ENCODE measurements at places on chromosomes 7 and 10.
A peak's percentile ranks its signal among the peaks of the same experiment; 100 is the strongest.

GRCh38 chr10:21203473-21204107, 306.5 kb upstream of the NEBL start:
- DNase-seq = no peak

- DNase-seq = peak; percentile 32
Measured at GRCh38 chr7:134327896-134328295, 11.2 kb upstream of the SLC35B4 start.

DNA sequence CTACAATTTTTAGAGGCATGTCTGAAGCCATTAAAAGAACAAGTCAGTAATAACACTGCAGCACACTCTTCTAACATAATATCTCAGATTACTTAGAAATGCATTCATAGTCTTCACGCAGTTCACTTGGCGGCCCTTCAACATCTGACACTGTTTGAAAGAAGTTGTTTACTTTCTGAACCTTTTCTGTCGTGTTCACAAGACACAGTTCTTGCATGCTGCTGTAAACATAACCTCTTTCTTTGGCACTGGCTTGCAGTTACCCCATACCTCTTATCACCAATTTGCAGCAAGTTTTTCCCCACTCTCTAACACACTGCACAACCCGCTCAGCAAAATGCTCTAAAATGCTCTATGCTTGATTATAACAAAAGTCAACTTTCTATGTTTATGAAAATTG, 12.0 kb downstream of the PIP4K2A start:
- DNase-seq = no peak

GRCh38 chr7:49800031-49800430, 26.6 kb downstream of the VWC2 start:
- no peak for DNase-seq

DNA sequence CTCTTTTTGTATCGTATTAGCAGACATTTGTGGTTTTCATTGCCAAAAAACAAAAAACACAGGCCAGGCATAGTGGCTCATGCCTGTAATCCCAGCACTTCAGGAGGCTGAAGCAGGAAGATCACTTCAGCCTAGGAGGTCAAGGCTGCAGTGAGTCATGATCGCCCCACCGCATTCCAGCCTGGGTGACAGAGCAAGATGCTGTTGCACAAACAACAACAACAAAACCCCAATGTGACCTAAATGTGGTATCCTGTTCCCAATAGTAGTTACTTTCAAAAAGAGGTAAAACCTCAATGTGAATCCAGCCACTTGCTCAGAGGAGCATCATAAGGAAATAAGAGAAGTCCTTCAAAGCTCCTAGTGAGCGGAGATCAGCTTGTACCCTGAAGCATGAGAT, 45.8 kb upstream of the SKAP2 start:
- peak; percentile 48 for DNase-seq

- no peak for DNase-seq
Measured at GRCh38 chr7:15476531-15476918, 85.3 kb downstream of the AGMO start.

DNA sequence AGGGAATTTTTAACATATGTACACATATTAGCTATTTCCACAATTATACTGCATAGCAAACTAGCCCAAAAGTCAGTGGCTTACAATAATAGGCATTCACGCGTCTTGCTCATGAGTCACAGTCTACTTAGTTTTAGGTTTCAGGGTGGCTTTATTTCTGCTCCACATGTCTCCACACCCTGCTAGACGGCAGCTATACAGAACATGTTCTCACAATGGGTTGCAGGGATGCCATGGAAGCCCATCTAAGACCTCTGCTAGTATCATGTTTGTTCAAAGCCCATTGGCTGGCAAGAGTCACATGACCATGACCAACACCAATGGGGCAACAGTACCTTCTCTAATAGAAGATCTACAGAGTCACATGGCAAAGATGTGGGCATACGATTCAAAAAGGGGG, 96.3 kb upstream of the NEBL start:
- no peak for DNase-seq

- no peak for DNase-seq
Measured at GRCh38 chr10:132135053-132135872, 51.5 kb upstream of the DPYSL4 start.

GRCh38 chr10:114276671-114277070, 37.6 kb downstream of the VWA2 start:
- DNase-seq = no peak

- DNase-seq = no peak
Measured at GRCh38 chr10:97737770-97738265, 890 bp downstream of the ZFYVE27 start.

- no peak for DNase-seq
Measured at GRCh38 chr10:123278445-123278844, 124.2 kb downstream of the BUB3 start.

- no peak for DNase-seq
Measured at GRCh38 chr7:148866362-148866761, 17.7 kb downstream of the EZH2 start.

- no peak for DNase-seq
Measured at GRCh38 chr7:27608776-27609495, 53.7 kb downstream of the HIBADH start.

DNA sequence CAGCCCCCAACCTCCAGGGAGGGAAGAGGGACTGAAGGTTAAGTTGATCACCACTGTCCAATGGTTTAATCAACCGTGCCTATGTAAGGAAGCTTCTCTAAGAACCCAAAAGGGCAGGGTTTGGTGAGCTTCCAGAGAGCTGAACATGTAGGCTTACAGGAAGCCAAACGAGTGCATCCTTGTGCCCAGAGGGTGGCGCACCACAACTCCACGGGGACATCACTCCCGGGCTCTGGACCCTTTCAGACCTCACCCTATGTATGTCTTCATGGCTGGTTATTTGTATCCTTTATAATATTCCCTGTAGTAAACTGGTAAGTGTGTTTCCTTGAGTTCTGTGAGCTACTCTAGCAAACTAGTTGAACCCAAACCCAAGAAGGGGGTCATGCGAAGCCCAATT, 11.5 kb upstream of the NFKB2 start:
- DNase-seq = no peak

DNA sequence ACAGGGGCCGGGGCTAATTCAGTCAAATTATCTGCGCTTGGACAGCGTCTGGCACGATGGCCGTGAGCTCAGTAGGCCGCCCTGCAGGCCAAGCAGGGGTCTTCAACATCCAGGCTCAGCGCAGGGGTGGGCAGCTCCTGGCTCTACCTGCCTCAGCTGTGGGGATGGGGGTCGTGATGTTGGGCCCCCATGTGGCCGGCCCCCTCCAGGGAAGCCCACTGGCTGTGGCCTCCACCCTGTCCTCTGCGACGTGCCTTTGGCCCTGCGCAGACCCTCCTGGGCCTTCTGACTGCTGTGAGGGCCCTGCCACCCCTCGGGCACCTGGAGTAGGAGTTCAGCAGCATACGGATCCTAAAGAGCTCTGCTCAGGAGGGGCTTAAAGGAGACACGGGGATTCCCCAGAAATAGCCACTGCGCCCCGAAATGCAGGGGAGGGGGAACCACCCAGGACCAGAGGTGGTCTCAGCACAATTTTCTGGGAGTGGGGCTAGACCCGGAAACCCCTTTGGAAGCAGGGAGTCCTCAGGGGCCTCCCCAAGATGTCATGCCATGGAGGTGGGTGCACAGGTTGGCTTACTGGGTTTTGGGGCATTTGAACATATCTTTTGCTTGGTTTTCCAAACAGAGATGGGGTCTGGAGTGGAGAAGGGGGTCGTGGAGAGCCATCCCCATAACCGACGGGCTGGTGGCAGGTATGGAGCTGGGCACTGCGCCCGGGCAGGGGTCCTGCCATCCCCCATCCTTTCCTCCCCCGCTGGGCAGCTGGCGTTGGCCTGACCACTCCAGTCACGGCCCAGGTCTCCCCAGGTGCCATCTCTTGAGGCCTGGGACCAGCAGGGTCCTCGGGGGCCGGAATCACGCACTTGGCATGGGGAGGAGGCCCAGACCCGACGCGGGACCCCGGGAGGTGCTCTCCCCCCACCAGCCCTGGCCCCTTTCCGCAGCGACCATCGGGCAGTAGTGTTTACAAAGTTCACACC, 4.0 kb upstream of the ADAP1 start:
- no peak for DNase-seq

DNA sequence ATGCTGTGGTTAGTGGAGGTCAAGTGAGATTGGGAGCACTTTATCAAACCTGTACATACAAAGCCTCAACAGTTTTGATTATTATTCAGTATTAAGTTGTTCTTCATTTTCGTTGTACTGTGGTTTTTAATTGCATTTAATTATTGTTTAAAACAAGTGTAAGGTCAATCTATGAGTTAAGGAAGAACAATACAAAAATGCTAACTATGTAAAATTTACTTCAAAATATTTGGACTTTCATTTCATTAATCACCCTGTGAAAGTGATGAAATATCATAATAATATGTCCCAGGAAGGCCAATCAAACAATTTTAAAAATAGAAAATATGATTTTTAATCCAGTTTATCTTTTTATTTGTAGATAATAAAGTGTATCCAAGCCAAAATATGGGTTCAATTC, 13.6 kb upstream of the NDUFA5 start:
- no peak for DNase-seq

- no peak for DNase-seq
Measured at GRCh38 chr7:45174966-45175765, 17.6 kb downstream of the RAMP3 start.

DNA sequence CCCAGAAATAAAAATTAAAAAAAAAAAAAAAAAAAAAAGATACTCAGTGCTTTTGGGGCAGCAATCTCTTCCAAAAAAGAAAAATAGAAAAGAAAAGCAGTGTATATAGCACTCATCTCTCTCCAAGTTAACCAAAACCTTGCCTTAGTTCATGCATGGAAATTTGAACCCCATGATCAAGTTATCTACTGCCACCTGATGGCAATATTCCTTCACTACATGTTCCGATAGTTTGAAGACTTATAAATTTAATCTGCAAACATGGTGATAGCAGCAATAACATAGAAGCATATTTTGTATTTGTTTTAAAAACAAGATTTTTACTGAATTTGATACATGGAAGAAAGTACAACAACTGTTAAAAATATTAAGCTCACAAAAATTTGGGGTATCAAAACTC, 48.6 kb upstream of the SLIT1 start:
- peak; percentile 77 for DNase-seq

- DNase-seq = no peak
Measured at GRCh38 chr7:131482800-131483199, 73.6 kb downstream of the PODXL start.

DNA sequence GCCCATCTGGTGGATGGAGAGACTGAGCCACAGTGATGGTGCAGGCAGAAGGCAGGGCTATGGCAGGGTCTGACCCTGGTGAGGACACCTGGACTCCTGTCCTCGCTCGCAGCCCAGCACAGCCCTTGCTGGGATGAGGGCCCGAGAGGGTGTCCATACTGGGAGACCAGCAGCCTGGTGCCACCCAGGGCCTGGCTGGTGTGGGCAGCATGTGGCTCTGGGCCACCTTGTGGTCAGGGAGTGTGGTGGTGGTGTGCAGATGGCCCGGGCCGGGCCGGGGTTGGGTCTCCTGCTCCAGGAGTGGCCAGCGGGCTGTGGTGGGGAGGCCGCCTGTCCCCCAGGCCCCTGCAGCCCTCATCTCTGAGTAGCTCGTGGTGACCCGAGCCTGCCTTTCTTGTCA, 14.9 kb downstream of the ADCY1 start:
- DNase-seq = no peak

DNA sequence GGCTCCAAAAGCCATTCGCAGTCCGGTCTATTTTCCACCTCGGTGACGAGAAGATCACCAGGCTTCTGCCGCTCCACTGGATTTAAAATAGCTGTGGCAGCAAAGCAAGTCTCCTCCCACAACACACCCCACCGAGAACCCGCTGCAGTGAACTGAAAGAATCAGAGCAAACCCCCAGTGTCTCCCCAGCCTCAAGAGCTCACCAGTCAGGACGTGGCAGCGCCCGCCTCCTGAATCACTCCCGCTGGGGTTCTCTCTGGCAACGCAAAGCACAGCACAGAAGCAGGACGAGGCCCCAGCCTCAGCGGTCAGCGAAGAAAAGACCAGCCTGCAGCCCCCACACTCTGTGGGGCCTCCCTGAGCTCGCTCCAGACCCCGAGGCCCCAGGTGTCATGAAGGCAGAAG, 126.1 kb upstream of the PPP2R2D start:
- DNase-seq = no peak

DNA sequence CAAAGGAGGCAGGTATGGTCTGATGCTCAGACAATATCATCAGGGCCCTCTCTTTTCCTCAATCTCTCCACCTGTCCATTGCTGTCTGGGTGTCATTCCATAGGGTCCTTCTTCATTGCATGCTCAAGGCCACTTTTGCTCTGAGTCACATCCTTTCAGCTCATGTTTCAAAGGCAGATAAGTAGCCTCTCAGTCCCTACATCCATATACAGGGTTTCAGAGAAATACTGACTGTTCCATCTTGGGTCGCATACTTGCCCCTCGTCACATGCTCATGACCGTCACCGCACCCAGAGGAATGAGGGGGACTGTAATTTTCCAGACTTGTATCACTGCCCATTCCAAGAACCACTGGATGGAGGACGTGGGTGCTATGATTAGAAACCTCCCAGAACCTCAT, 93.4 kb downstream of the FAM107B start:
- no peak for DNase-seq

GRCh38 chr10:29617880-29618340, 16.9 kb downstream of the SVIL start:
- no peak for DNase-seq

GRCh38 chr10:37619336-37619735, 238.1 kb downstream of the ZNF248 start:
- no peak for DNase-seq

GRCh38 chr10:44010873-44011602, 362.4 kb upstream of the ZNF32 start:
- DNase-seq = no peak

GRCh38 chr7:50584793-50585408, 19.7 kb upstream of the DDC start:
- DNase-seq = no peak

DNA sequence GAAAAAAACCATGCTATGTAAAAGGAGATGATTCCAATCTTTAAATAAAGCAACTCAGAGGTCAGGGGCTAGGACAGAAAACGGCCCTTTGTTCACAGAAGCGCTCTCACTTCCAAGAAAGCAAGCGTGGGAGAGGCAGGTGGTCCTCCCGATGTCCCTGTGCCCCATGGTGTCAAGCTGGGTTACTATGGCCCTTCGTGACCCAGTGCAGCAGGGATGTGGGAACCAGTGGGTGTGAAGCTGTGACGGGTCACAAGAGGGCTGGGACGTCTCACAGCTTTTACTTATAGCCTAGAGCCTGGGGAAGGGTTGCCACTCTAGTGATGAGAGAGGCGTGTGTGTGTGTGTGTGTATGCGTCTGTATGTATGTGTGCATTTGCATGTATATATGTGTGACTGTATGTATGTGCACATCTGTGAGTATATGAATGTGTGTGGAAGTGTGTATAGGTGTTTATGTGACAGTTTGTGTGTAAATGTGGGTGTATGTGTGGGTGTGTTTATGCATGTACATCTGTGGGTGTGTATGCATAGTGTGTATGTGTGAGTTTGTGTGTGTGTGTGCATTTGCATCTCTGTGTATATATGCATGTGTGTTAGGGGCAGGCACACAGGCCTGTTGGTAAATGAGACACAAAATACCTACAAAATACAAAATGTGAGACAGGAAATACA, 25.2 kb downstream of the HTRA1 start:
- DNase-seq = no peak

GRCh38 chr7:158358926-158359645, 228.5 kb downstream of the PTPRN2 start:
- DNase-seq = no peak

GRCh38 chr10:35215107-35215506, 88.5 kb downstream of the CREM start:
- DNase-seq = no peak

- DNase-seq = no peak
Measured at GRCh38 chr7:50202052-50202555, 102.4 kb upstream of the IKZF1 start.

- DNase-seq = no peak
Measured at GRCh38 chr10:113063043-113063967, 113.3 kb downstream of the TCF7L2 start.

Measured in inflammatory macrophage treated with lipopolysaccharide for 1 hour (primary cell).